ENCODE measurements at places on chromosomes 7 and 10. TPM values are rescaled to one million over a fixed set of nuclear protein-coding genes. Genes with fewer than 3 reads are reported as not detected.
A peak's percentile ranks its signal among the peaks of the same experiment; 100 is the strongest.

Gene MAD1L1
- total RNA-seq: 41.3 TPM

GRCh38 chr10:112374724-112375541, 1.0 kb downstream of the ACSL5 start:
- no peak for DNase-seq

Gene IL15RA
- 0.19 TPM for total RNA-seq

DNA sequence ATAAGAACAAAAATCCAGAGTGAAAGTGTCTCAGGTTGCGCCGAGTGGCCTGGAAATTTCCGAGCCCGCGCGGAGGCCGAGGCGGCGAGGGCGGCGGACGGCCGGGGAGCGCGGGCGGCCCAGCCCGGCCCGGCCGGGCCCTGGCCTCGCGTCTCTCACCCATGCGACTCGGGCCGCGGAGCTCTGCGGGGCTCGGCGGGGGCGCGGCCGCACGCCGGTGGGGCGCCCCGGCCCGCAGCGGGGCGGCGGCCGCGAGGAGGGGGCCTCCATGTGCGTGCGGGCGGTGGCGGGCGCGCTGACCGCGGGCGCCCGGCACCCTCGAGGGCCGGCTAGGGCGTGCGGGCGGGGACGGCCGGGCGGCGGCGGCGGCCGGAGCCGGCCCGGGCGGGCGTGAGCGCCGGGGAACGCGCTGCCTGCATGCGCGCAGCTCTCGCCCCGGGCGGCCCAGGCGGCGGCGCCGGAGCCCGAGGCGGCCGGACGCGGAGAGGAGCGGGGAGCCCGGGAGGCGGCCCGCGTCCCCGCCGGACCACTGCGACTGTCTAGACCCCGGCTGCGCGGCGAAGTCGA, 302 bp upstream of the EN2 start:
- no peak for DNase-seq

- peak; percentile 85 for DNase-seq
These were observed 233.6 kb downstream of the SNX13 start for GRCh38 chr7:17706734-17707133.

Gene SLC26A3
- not detected for total RNA-seq

Gene PTF1A
- total RNA-seq: not detected

GRCh38 chr10:33073641-33074415, 115.8 kb upstream of the ITGB1 start:
- DNase-seq: peak; percentile 61

- no peak for DNase-seq
These were observed 29.0 kb downstream of the KAT6B start for GRCh38 chr10:74855439-74855838.

GRCh38 chr7:95736635-95737034, 35.7 kb upstream of the DYNC1I1 start:
- DNase-seq: peak; percentile 57

DNA sequence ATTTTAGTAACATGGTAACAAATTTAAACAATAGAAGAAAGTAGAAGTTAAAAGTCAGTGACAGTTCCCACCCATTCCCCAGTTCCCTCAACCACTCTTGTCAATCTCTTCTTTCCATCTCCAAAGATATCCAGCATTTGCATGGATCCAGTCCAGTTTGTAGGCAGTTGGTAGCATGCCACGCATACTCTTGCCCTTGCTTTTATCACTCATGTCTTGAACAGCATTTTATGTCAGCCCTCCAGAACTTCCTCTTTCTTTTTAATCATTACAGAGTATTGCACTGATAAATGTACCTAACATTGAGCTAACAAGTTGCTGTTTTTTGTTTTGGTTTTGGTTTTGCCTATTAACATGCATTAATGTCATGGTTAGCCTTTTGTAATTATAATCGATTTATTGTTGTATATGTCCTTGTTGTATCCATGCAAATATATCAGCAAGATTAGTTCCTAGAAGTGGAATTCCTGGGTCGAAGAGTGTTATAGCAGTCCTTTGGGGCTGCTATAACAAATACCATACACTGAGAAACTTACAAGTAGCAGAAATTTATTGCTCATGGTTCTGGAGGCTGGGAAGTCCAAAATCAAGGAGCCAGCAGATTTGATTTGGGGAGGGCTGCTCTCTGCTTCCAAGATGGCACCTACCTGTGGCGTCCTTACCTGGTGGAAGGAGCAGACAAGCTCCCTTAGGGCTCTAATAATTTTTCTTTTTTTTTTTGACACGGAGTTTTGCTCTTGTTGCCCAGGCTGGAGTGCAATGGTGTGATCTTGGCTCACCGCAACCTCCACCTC, 25.7 kb downstream of the CHST3 start:
- peak; percentile 54 for DNase-seq

DNA sequence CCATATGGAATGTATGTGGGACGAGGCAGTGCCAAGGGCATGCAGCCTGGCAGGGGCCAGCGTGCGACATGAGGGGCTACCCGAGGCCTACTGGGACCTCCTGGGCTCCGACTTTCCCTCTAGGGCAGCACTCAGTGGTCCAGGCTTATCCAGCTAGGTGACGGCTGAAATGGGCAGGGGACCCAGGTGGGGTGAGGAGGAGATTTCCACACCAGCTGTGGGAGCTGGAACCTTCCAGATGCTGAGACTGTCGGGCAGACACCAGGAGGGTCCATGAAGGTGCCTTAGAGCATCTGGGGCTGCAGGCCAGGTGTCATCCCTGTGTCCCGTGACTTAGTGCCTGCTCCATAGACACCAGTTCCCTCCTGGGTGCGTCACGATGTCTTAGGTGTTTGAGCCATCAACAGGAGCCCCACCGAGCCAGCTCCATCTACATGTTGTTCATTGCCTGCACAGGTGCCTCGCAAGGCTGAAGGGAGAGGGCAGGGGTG, 13.4 kb downstream of the ZNF316 start:
- no peak for DNase-seq

Gene CFAP46
- not detected for total RNA-seq

GRCh38 chr7:26850193-26850651, 14.2 kb downstream of the SKAP2 start:
- DNase-seq: no peak

Gene ALOX5
- not detected for total RNA-seq

DNA sequence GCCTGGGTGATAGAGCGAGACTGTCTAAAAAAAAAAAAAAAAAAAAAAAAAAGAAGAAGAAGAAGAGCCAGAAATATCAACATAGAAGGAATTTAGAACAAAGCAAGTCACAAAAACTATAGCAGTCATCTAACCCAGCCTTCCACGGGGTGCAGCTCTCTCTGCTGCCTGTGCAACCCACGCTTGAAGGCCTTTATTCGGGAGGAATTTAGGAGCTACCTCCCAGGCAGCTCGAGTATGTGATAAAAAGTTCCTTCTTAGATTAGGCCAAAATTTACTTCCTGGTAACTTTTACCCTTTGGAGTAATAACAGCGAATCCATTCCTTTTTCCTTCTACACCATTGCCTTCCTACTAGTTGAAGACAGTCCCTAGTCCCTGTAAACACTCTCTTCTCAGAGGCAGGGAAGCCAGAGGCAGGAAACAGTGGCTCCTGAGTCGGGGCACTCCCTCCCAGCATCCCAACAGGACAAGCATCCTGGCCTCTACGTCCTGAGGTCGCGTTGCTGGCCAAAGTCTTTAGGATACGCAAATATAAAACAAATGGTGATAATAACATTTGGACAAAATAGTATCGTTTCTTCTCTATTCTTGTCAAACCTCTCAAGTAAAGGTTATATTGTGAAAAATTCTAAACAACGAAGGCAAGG, 109.3 kb upstream of the KMT2C start:
- DNase-seq: no peak

Gene SFMBT2
- 0.08 TPM for total RNA-seq
